ENCODE measurements at places on chromosomes 13 and 19.

GRCh38 chr19:6038634-6039405 is 60.9 kb upstream of the RANBP3 start:
- DNase-seq: no peak

DNA sequence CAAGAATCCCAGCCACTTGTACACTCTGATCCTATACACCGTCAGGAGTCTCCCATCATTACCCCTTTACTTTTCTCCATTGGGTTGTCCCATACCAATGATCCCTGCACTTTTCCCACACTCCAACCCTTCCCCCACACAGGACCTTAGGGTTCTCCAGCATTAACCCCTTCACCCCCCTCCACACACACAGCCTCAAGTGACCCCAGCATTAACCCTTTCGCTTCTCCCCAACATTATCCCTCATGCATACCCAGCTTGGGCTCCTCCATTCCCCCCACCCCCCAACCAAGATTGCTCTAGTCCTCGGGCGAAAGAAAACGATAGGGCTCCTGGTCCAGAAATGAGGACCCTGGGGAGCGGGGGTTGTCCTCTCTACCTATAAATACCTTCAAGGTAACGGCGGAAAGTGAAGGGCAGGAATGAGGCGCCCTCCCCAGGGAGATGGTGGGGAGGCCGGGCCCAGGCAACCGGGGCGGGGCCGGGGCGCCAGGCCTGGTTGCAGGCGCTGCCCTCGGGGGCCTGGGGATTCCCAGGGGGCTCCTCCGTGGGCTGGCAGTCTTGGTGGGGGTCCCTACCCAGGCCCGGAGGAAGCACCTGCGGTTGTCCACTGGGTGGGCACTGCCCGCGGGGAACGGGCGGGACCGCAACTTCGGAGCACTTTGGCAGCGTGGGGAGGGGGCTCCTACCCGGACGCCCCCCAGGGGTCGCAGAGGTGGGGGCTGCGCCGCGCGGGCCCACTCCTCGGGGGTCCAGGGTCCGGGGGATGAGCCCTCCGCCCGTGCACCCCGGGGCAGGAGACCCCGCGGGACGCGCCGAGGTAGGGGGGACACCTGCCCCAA is 757 bp downstream of the WIZ start:
- DNase-seq: no peak

DNA sequence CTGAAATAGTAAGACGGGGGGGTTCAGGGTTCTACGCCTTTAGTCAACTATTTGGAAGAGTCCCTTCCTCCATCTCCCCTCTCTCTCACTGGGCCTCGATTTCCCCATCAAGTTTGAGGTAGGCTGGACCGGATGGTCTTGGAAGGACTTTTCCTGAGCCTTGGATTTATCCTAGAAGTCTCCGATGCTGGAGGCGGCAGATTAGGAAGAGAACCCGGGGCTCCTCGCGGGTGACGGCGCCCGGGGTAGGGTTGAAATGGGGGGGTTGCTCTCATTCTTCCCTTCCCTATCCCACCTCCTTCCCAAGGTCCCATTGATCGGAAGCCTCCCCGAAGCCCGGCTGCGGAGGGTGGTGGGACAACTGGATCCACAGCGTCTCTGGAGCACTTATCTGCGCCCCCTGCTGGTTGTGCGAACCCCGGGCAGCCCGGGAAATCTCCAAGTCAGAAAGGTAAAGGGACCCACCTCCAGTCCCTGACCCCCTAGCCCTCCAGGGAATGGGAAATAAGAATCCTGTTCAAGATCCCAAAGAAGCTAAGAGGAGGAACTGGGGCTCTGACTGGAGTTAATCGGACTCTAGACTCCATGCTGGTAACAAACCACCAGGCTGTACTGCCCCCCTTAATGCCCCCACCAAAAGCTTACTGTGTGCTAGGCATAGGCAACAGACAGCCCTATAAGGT is 781 bp downstream of the QPCTL start:
- peak; percentile 88 for DNase-seq

DNA sequence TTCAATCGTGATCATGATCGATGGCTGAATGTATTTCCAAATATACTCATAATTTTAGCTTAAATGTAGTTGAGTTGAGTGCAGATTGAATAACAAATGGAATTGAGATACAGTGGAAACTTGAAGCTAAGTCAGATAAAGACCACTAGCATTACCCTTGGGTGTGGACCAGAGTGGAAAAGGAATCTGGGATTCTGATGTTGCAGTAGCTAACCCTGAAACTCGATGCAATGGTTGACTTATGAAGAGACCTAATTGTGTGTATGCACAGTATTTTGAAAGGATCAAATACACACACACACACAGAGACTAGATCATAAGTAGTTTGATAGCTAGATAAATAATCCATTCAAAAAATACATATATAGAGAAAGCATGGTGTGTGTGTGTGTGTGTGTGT is 135.8 kb downstream of the RXFP2 start:
- no peak for DNase-seq

DNA sequence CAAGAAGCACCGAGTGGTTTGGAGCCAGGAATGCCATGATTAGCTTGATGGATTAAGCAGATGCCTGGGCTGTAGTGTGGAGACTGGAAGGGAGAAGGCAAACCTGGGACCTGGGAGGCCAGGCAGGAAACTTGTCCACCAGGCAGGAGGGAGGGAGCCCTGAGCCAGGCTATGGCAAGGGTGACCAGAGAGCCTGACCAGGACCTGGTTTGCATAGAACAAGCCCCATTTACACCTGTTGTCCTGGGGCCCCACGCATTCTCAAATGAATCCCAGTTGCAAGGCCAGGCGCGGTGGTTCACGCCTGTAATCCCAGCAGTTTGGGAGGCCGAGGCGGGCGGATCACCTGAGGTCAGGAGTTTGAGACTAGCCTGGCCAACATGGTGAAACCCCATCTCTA is 50.2 kb upstream of the LATS2 start:
- no peak for DNase-seq

GRCh38 chr13:48906200-48906599 is 69.5 kb upstream of the FNDC3A start:
- no peak for DNase-seq

GRCh38 chr19:17074634-17075034 is 618 bp downstream of the HAUS8 start:
- no peak for DNase-seq

DNA sequence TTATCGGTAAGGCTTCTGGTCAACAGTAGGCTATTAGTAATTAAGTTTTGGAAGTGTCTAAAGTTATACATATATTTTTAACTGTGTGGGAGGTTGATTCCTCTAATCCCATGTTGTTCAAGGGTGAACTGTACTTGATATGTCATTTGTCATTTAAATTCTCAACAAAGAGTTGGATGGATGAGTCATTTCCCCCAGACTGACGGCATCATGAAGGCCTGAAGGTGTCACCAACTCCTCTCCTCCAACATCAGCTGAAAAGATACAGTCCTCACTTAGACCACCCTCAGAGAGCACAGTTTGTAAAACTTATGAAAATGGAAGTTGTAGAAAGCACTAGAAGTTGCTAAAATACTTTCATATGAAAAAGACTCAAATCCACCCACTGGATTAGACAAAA is 48.8 kb downstream of the DCLK1 start:
- DNase-seq: no peak

DNA sequence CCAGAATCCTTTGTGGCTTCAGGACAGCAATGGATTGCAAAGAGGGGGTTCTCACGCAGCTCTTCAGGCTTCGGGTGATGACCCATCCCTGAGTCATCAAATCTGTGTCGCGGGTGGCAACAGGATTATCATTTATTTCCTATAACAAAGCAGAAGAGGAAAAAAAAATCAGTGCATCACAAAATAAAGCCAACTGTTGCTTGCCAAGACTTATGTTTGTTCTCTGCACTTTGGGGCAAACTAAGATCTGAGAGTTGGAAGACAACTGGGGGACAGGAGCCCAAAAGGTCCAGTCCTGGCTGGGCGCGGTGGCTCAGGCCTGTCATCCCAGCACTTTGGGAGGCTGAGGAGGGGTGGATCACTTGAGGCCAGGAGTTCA is 6.4 kb downstream of the GNA15 start:
- DNase-seq: peak; percentile 93

- DNase-seq: no peak
These were observed 77.5 kb downstream of the FNDC3A start for GRCh38 chr13:49053215-49053614.

- DNase-seq: peak; percentile 41
These were observed 109.9 kb downstream of the OLFM4 start for GRCh38 chr13:53138376-53139036.

- peak; percentile 56 for DNase-seq
These were observed 5.8 kb upstream of the DMKN start for GRCh38 chr19:35519291-35519690.

DNA sequence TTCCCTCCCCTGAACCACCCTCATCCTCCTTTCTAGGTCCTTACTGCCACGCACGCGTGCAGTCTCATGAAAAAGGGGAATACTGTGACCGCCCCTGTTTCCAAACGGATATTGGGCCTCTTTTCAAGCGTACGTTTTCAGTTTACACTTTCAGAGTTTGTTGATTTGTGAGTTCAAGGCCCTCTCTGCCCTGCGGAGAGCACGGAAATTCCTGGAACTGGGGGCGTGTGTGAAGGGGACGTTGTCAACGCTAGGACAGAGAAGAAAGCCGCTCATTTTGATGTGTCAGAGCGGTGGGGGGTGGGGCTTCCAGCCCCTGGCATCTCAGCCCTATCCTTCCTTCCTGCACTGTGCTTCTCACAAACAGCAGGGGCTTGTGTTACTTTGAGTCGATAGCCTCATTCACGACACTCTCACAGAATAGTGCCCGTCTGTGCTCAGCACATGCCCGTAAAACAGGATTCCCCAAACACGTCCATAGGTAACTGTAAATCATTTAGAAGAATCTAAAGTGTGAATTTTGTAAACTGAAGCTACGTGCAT is 137.6 kb upstream of the PEG3 start:
- no peak for DNase-seq

DNA sequence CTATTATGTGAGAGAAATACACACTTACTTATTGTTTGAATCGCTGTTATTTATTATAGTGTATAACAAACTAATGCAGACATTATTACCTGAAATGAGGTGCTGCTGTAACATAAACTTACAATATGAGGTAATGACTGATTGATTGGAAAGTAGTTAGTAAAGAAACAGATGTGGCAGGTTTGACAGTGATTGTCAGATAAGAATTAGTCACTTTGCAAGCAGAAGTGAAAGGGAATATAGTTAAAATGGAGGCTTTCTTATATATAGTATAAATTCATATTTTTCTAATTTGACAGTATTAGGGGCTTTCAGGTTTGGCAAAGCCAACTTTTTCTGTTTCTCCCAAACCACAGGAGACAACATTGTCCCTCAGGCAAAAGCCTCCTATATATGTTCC is 20.6 kb downstream of the MIR17HG start:
- no peak for DNase-seq

GRCh38 chr19:48680436-48681126 is 7.8 kb upstream of the NTN5 start:
- no peak for DNase-seq

DNA sequence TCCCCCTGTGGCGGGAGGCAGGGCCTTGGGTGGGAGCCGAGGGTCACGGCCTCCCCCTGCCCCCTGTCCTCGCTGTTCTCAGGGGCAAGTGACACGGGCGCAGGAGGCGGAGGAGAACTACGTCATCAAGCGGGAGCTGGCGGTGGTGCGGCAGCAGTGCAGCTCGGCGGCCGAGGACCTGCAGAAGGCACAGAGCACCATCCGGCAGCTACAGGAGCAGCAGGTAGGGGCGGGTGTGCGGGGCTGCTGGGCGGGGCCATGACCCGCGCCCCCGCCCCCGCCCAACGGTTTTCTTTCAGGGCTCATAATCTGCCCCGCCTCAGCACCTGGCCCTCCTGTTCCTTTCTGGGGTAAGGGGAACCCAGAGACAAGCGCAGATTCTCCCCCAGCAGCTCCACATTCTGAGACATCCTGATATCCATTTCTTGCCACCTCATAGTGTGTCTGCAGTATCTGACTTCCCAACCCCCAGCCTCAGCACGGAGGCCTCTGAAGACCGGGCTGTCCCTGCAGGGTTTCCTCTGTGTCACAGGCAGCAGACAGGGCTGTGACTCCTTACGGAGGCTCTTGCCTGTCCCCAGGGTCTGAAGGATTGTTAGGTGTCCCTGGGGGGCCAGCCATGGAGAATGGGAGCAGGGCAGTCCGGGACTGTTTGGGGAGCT is 15.9 kb downstream of the PRR36 start:
- DNase-seq: no peak

DNA sequence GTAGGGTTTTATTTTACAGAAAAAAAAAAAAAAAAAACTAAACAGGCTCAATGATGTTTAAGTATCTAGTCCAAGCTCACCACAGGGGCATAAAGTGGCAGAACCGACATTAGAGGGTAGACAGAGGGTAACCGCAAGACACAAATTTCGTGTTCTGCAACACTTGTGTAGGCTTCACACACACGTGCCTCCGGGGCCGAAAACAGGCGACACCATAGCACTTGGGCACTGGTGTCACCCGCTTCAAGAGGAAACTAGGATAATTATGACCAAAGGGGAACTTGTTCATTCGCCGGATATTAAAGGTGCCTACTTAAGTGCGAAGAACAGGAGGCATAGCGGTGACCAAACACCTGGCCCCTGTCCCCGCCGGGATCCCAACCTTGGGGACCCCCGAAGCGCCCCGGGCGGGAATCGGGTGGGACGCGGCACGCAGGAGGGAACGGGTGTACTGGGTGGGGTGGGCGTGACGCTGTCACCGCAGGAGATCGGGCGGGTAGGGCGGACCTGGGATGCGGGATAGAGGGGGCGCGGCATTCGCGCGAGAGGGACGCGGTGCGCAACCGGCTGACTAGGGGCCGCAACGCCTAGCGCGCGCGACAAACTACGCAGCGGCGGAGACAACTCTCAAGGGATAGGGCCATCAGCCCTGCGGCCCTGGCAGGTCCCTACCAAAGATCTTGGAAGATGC is 558 bp downstream of the MZT1 start:
- DNase-seq: peak; percentile 41

- no peak for DNase-seq
These were observed 17.6 kb downstream of the GPR42 start for GRCh38 chr19:35388277-35389054.
